Muscle of back (tissue), 13 donors: ENCODE measurements at places on chromosomes 13 and 19.

DNA sequence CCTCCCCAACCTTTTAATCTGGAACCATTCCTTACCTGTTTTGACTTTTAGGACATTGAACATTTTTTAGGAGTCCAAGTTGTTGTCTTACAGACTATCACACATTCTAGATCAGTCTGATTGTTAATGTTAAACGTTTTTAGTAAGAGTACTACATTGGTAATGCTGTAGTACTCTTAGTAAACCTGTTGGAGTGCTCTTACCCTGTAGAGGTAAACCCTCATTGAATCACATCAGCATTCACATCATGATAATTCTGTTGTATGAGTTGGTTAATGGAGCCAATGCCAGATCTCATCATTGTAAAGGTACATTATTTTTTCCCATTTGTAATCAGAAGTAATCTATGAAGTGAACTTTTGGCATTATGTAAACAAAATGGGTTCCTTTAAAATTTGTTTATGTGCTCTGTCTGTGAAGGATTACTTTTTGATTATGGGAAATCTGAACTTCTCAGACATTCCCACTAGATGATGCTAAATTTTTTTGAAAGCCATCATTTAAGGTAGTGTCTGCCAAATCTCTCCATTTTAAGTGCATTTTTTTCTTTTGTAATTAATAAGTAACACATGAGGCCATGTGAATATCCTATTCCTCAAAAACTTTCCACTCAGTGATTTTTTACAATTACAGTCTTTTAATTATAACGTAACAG is 55.2 kb downstream of the VWA8 start:
- DNase-seq: no peak

DNA sequence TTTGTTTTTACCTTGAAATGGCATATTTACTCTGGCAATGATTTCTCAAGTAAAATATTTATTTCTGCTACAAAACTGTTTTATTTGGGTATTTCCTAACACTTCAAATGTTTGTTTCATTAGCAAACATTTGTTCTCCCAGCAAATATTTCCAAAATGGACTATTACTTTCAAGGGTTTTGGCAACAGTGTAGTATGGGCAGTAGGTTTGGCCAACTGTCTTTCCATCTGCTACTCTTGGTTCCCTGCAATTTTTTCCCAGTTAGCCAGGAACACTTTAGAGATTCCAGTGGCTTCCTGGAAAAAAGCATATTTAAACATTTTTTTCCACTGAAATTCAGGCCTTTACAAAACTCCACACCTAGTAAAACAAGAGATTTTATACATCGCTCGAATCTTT is 466.6 kb downstream of the SLITRK6 start:
- DNase-seq: no peak

DNA sequence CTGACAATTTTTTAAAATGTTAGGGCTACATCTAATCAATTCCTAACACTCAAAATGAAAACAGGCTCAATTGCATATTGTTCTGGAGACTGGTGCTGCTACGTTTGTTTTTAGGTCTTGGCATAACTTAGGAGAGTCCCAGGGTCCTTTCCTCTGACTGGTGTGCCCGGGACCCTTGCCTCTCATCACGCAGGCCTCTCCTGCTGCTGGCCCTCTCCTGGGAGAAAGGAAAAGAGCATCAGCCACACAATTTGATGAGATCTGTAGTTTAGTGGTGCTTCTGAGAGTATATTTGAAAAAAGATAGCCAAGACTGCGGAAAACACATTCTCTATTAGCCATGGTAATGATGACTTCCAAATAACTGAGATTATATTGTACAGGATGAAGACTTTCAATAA is 380.0 kb downstream of the KLF12 start:
- DNase-seq: no peak

- peak; percentile 33 for DNase-seq
Measured at GRCh38 chr13:52405767-52406494, at the start of gene THSD1. THSD1 (minus strand) TSS chr13:52406172; CDS start chr13:52402600, 3,572 bp downstream.
